ENCODE measurements at places on chromosomes 1 and 21.

- DNase-seq = no peak
These were observed 1.4 kb upstream of the TBX19 start for GRCh38 chr1:168279253-168279652.

DNA sequence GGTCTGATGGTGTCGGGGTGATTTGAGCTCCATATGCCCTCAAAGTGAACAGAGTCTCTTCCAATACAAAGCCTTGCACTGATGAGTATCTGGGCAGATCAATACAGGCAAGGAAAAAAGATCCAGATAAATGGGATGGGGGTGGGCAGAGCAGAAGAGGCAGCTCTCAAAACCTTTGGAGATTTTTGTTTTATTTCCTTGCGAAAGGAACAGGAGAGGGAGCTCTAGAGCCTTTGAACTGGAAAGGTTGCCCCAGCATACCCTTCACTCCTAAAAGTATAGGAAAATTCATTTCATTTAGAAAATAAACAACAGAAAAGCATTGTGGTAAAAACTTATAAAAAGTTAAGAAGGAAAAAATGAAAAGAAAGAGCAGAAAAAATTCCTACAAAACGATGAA lies 31.4 kb upstream of the OLIG2 start:
- peak; percentile 1 for DNase-seq

- DNase-seq = no peak
These were observed 428.9 kb upstream of the C1orf87 start for GRCh38 chr1:60502506-60502905.

- DNase-seq = no peak
These were observed 5.1 kb downstream of the AGRN start for GRCh38 chr1:1024771-1025699.

DNA sequence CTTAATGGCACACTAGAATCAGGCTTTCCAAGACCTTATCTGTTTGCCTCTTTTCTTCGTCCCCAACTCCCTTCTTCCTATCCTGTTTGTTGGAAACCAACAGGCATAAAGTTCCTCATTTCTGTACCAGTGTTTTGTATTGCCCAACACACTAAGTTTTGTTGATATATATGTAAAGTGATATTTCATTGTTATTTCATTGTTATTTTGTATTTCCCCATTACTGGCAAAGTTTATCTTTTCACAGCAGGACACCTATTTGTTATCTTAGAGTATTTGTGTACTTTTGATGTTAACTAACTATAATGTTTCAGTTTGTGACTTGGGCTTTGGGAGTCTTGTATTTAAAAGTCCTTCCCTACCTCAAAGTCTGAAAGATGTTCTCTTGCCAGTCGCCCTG lies 27.1 kb downstream of the FAM20B start:
- DNase-seq = no peak

DNA sequence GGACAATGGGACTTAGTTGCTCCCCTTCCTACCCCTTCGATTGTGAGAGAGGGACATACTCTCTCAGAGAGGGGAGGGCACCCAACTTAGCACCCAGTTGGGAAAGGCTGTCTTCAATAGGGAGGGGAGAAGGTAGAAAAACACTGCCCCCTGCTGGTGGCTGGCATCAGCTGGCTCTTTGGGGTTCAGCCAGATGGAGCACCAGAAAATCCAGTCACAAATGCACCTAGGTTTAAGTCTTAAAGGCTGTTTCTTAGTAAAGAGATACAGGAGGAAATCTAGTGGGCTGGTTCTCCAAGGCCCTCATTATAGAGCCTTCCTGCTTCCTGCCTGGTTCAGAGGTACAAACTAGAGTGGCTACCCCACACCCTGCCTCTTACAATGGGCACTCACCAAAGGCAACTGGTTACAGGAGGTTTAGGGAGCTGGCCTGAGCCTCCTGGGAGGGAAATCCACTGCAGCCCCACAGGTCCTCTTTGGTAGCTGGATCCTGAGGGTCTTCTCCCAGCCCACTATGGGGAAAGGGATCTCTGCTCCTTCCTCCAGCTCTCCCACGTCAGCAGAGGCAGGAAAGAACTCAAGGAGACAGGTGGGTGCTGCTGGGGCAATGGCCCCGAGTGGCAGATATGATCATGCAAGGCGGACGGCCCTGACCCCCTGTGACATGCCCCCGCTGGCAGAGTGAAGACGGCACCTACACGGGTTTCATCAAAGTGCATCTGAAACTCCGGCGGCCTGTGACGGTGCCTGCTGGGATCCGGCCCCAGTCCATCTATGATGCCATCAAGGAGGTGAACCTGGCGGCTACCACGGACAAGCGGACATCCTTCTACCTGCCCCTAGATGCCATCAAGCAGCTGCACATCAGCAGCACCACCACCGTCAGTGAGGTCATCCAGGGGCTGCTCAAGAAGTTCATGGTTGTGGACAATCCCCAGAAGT lies 28.3 kb downstream of the EIF2D start:
- DNase-seq = peak; percentile 29

GRCh38 chr1:42941640-42942330 lies 16.9 kb downstream of the SLC2A1 start:
- no peak for DNase-seq

DNA sequence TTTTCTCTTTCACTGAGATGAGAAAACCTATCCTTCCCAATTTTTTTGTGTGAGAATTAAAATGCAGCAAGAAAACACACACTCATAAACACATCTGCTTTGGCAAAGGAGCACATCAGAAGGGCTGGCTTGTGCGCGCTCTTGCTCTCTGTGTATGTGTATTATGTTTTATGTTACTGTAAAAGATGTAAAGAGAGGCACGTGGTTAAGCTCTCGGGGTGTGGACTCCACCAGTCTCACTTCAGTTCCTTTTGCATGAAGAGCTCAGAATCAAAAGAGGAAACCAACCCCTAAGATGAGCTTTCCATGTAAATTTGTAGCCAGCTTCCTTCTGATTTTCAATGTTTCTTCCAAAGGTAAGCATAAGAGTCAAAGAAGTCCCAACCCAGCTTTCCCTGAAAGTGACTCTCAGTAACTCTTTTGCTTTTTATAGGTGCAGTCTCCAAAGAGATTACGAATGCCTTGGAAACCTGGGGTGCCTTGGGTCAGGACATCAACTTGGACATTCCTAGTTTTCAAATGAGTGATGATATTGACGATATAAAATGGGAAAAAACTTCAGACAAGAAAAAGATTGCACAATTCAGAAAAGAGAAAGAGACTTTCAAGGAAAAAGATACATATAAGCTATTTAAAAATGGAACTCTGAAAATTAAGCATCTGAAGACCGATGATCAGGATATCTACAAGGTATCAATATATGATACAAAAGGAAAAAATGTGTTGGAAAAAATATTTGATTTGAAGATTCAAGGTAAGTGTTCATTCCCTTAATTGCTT lies at the start of gene CD2:
TSS of gene CD2 (plus strand) at position 233 of the 780 bp plus-strand sequence. CDS start at position 296, 63 bp downstream.
- no peak for DNase-seq

DNA sequence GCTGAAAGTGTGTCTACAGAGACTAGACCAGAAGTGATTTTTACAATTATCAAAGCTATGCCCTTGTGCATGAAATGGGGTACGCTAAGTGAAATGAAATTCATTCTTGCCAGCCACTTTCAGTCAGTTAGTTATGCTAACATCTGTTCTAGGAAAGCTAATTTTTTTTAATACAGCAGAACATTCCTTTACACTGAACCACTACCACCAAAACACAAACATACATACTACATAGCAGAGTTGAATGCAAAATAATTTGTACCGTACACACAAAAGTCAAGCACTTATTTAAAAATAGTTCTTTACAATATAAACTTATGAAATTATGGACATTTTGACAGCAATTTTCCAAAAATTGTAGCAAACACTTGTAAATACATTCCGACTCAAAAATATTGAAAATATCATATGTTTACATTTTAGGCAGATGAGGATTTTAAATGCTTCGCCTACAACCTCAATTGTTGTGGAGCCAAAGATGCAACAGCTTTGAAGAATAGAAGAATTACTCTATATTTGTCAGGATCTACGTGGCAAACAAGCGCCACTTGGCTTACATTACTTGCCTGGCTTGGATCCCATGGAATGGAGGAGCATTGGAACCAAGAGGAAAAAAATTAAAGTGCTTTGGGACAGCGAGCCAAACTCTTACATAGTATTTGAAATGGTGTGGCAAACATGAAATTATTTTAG lies 30.6 kb downstream of the WLS start:
- no peak for DNase-seq

- no peak for DNase-seq
These were observed 39.4 kb upstream of the PPIH start for GRCh38 chr1:42618866-42619265.

GRCh38 chr1:20149601-20150325 lies 10.6 kb downstream of the PLA2G2F start:
- DNase-seq = no peak

GRCh38 chr1:185420588-185421081 lies 103.6 kb upstream of the IVNS1ABP start:
- no peak for DNase-seq

DNA sequence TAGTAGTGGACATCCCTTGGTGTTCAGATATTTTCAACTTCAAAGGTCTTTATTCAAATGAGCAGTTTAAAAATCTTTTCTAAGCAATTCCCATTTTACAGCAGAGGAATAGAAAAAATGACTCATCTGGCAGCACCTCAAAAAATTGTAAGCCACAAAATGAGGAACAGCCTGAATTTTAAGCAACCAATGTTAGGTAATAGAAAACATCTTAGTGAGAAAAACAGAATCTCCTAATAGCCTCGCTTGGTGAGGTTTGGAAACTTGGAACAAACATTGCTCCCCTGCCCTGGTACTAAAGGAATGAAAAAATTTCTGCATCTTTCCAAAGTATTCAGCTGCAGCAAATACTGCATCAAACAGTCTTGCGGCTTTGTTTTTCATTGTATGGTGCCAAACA lies 264.4 kb downstream of the NTNG1 start:
- DNase-seq = peak; percentile 82

DNA sequence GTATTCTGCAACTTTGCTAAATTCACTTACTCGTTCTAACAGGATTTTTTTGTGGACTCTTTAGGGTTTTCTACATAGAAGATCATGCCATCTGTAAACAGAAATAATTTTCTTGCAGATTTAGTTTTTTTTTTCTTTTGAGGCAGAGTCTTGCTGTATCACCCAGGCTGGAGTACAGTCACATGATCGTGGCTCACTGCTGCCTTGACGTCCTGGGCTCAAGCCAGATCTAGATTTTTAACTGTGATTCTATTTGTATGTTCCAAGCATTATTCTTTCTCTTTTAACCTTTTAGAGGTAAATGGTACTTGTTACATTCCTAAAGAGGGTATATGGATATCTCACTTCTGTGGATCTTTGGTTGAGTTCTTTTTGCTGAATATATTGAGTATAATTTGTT lies 18.6 kb downstream of the FABP3 start:
- DNase-seq = no peak

DNA sequence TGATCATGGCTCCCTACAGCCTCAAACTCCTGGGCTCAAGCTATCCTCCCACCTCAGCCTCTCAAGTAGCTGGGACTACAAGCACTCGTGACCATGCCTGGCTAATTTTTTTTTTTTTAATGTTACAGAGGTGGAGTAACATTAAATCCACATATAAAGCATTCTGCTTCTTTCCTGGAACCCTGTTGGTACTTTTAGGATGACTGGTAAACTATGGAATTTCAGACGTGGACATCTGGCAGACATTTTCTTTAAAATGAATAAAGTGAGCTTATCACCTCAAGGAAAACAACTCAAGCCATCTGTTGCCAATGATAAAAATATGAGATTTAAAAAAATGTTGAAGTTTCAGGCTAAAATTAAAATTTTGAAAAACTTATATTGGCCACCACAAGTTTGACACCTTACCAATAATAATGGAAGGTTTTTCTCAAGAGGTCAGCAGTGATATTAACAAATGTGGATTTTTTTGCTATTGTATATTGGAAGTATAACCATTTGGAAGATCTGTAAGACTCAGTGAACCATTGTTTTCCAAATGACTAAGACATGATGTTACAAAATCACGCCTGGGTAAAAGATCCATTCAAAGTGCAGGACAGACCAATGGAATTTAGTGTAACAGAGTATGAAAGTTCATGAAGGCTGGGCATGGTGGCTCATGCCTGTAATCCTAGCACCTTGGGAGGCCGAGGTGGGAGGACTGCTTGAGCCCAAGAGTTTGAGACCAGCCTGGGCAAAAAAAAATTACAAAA lies 52.7 kb upstream of the EIF4G3 start:
- DNase-seq = no peak

- no peak for DNase-seq
These were observed 58.0 kb upstream of the SGIP1 start for GRCh38 chr1:66475940-66476339.

- DNase-seq = no peak
These were observed 345 bp downstream of the SLX9 start for GRCh38 chr21:44940116-44940631.

GRCh38 chr1:36400825-36401601 lies 3.3 kb upstream of the LSM10 start:
- DNase-seq = no peak

DNA sequence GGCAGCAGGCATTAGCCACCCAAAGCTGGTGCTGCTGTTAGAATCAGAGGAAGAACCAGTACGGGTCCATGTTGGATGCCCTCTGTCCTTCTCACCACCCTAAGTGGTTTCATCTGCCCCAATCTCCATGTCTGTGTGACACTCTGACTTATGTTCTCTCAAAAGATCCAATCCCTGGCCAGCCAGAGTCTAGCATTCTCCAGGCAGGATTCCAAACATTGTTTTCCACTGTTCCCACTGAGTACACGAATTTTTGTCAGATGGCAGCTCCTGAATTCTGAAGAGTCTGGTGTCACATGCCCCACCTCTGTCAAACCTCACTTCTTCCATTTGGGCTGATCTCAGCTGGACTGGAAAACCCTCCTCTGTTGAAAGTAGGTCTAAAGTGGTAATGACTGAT lies 166.0 kb downstream of the DISC1 start:
- no peak for DNase-seq

DNA sequence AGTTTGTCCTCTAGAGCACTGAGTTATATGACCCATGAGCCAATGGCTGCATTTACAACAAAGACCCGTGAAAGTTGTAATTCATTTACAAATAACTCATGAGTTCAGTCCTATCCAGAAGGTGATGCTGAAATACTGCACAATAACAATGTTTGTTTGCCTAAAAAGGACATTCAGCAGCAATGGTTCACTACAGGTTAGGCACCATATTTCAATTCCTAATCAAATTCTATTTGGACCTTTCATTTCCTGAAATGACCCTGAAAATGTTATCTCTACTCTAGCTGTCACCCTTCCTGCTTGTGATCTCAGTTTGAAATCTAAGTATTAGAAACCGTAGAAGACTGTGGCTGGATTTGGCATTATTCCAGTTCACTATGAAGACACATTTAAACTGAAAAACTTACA lies 191.2 kb upstream of the SAMSN1 start:
- DNase-seq = no peak

DNA sequence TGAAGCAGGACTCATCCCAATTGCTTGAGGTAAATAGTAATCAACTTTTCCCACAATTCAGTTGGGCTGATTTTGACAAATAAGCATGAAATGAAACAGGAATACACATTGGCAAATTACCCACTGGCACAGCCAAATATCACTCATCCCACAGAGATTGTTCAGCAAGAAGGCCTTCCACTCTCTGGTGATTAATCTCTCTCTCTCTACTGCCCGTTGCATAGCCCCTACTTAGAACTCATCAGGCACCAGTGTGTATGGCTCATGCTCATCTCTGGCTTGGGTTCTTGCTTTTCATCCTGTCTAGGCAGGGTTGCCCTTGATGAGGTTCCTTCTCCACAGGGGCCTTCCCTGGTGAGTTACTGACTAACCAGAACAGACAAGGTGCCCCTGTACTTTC lies 1.1 kb downstream of the BSDC1 start:
- DNase-seq = no peak

GRCh38 chr1:170670802-170671628 lies 7.1 kb downstream of the PRRX1 start:
- DNase-seq = no peak

Data from astrocyte of the cerebellum (primary cell).